NCI-H1694 treated with DMSO at 0.1 percent for 48 hours (cell line): ENCODE measurements at places on chromosomes 11 and 22.

DNA sequence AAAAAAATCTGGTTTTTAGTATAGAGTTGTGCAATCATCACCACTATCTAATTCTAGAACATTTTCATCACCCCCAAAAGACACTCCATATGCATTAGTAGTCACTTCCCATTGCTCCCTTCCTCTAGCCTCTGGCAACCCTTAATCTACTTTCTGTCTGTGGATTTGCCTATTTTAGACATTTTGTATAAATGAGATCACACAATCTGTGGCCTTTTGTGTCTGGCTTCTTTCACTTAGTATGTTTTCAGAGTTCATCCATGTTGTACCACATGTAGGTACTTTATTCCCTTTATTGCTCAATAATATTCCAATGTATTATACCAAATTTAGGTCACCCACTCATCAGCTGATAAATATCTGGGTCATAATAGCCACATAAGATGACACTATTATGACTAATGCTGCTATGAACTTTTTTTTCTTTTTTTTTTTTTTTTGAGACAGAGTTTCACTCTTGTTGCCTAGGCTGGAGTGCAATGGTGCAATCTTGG is 67.5 kb upstream of the SCUBE2 start:
- DNase-seq = no peak

DNA sequence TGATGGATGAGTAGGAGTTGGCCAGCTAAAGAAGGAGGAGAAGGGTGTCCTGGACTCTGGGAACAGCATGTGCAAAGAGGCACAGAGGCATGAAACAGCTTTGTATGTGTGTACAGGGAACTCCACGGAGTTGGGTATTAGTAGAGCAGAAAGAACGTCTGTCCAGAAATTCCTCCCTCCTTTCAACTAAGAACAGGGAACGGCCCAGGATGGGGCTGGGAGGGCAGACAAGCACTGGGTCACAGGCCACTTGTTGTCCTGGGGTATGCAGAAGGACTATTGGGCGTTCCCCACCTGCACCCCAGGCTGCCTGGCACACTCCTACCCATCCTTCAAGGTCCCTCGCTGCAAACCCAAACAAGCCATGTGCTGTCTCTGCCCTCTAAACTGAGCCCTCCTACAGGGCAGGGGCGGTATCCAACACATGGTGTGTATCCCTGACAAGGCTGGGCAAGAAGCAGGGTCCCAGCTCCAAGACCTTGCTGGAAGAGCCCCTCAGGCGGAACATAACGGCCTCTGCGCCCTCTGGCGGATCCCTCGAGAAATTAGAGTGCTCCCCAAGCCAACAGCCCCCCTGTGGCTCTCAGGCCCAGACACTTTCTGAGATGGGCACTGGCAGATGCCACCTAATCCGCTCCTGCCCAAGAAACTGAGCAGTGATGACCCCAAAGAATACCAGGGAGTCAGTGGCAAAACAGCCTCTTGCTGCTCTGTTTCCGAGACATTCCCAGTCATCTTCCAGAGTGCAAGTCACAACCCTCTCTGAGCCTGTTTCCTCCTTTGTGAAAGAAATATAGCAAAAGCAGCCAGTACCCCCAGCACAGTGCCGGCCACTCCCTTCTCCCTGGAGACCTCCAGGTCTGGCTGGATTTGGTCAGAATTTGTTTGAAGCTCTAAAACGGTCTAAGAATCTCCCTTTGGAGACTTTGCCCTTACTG is 1.6 kb upstream of the ELFN2 start:
- peak; percentile 53 for DNase-seq

GRCh38 chr11:73203322-73203721 is 14.8 kb upstream of the P2RY2 start:
- DNase-seq = no peak

GRCh38 chr11:44824300-44824704 is 97.5 kb downstream of the TSPAN18 start:
- no peak for DNase-seq

DNA sequence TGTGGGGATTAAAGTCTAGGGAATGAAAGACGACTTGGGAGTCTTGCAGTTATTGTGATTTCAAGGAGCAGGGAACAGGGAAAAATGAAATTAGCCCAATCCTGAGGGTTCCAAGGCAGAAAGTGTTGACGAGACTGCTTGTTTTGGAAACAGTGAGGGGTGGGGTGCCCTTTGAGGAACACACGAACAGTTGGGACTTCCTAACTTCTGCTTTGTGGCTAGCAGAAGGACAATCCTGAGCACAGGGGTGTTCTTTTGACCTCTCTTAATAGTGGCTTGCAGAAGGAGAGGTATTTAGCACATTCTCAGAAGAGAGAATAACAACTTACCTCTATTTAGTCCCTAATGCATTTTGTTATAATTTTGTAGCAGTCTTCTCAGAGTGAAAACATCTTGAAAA is 545.9 kb upstream of the ARHGAP42 start:
- no peak for DNase-seq
